ENCODE measurements at places on chromosomes 16 and 17.

DNA sequence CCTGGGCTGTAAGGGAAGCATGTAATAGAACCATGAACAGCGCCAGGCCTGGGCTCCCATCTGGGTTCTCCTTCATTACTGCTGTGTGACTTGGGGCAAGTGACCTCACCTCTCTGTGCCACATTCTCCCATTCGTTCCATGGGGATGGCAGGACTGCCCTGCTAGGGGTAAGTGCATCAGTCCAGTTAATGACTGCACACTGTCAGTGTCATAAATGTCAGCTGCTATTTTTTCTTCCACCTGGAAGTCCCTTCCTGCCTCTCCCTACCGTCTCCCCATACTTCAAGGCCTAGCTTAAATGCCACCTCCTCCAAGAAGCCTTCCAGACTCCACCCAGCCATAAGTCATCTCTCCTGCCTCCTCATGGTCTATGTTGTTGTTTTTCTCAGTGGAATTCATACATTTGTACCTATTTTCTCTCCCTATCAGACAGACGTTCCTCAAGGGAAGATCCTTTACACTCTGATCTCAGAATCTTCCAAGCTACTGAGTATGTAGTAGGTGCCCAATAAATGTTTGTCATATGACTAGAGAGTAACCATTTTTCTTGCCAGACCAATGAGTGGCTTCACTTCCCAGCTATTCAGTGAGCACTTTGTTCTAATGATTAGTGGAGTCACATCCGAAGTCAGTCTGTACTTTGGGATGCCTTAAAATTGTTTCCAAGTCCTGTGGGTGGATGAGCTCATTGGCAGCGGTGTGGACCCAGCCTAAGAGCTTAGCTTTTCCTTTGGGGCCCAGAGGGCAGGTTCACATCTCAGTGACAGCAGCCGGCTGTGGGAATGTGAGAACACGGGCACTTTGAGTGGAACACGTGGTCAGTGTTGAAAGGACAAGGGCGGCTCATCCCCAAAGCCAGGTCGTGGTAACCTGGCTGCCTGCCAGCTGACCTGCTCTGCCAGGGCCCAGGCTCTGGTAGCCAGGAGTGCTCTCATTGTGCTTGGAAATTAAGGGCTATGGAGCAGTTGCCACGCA, 147.5 kb upstream of the GSE1 start:
- DNase-seq: peak; percentile 64

DNA sequence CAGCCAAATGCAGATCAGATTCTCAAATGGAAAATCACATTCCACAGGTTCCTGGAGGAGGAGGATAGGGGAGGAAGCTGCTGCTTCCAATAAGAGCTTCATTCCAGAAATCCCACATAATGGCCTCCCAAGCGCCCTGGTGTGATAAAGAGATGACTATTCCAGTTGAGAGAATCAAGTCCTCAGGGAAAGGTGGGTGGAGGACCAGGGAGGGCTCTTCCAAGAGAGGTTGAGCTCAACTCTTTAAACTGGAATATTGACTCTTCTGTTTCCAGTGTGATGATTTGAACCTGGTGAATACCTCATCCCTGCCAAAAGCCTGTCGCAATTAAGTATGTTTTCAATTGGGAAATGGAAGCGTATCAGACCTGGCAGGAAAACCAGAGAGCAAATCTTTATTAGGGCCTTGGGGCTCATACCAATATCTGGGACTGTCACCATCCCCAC, 81.4 kb upstream of the DYNLRB2 start:
- peak; percentile 57 for DNase-seq

- DNase-seq: peak; percentile 70
Measured at GRCh38 chr17:29376667-29377270, 13.4 kb upstream of the TAOK1 start.

GRCh38 chr17:82805254-82805653, 34.6 kb downstream of the ZNF750 start:
- no peak for DNase-seq

GRCh38 chr17:21387616-21388015, 11.5 kb downstream of the KCNJ12 start:
- DNase-seq: no peak

DNA sequence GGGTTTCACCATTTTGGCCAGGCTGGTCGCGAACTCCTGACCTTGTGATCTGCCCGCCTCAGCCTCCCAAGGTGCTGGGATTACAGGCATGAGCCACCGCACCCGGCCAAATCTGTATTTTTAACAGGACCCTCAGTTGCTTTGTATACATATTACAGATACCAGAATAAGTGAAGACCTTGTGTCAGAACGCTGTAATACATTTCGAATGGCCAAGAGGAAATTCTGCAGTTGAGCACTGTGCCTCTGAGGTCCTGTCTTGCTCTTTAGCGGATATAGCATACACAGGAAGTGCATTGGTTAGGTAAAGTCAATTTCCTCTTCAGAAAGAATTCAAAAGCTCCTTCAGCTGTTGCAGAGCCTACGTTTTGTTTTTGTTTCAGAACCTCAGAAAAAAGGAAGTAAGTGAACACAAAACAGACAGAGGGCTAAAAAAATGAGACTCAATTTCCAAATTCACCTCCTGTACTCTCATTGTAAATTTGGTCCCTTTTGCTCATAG, 15.7 kb downstream of the CRLF3 start:
- no peak for DNase-seq

GRCh38 chr16:50677351-50677750, 3.8 kb downstream of the SNX20 start:
- DNase-seq: no peak

- DNase-seq: peak; percentile 54
Measured at GRCh38 chr16:21989133-21989532, 11.8 kb downstream of the PDZD9 start.

- no peak for DNase-seq
Measured at GRCh38 chr17:72988451-72988850, 104.0 kb downstream of the SLC39A11 start.

DNA sequence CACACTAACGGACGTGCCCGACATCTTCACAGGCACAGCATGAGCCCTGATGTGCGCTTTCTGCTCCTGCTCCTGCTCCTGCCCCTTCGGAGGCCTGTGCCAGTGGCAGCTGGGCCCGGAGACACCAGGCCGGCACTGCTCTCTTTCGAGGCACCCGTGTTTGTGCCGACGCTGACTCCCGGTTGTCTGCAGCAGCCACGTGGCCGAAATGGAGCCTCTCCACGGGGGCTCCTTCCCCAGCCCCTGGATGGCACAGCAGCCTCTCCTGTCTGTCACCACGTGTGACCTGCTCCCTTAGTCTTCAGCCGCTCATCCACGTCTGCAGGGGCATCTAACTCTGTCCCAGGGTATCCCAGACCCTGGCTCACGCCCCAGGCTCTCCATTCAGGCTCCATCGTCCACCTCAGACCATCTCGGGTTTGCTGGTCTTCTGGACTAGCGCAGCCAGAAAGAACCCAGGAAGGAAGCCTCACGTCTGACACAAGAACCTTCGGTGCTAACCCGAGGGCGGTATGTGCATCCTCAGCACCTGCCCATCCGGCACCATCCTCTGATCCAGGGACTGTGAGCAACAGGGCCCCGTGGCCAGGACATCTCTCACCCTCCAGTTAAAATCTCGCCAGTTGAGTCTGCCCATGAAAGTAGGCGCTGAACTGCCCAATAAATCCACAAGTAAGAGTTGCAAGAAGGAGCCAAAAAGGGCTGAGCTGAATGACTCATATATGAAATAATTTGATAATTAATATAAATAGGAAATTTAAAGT, 4.2 kb upstream of the RPH3AL start:
- DNase-seq: no peak

DNA sequence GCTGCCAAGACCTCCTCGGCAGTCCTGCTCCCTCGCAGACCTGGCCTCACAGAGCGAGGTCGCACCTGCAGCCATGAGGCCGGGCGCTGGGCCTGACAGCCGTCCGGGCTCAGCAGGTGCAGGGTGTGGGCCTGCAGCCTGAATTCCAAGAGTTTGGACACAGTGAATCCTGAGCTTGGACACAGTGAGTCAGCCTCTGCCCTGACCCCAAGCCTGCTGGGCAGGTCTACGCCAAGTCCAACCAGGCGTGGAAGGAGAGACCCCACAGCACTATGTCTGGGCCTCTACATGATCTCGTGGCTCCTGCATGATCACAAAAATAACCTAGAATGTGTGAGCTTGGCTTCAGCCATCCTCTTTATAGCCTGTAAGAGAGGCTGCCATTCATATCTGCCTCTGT, 121.0 kb downstream of the C16orf95 start:
- DNase-seq: no peak

GRCh38 chr16:14057878-14058382, 13.2 kb upstream of the MRTFB start:
- DNase-seq: no peak

GRCh38 chr17:17934806-17935205, 37.4 kb downstream of the TOM1L2 start:
- DNase-seq: no peak

- DNase-seq: no peak
Measured at GRCh38 chr16:87160234-87160636, 157.0 kb downstream of the C16orf95 start.

DNA sequence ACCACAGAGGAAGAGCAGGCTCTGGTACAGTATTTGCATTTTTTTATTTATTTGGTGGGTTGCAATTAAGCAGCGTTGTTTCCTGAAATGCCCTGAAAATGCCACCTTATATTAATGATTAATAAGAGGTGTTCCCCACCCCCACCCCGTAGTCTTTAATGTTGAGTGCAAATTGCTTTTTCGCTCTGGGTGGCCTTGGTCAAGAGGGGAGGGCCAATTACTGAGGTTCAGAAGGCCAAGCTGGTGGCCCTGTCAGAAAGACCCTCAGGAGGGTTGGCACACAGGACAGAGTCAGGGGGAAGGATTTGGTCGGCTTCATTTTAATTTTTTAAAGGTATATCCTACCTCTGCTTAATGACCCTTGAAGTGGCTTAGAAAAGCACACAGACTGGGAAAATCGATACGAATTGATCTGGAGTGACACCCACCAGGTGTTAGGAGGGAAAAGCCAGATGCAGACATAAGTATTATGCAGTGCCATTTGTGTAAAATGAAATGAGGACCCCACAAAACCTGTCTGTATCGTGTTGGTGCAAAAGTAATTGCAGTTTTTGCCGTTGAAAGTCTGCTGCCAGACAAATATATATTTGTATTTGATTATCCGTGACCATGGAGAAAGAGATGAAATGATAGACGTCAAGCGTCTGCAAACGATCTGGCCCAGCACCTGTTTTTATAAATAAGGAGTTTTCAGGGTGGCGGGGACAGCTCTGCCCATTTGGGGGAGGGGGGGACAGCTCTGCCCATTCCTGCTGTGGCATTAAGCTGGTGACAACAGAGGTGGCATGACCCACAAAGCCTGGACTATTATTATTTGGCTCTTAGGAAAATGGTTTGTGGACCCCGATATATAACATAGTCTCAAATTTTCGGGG, 143.8 kb upstream of the PLCG2 start:
- no peak for DNase-seq

DNA sequence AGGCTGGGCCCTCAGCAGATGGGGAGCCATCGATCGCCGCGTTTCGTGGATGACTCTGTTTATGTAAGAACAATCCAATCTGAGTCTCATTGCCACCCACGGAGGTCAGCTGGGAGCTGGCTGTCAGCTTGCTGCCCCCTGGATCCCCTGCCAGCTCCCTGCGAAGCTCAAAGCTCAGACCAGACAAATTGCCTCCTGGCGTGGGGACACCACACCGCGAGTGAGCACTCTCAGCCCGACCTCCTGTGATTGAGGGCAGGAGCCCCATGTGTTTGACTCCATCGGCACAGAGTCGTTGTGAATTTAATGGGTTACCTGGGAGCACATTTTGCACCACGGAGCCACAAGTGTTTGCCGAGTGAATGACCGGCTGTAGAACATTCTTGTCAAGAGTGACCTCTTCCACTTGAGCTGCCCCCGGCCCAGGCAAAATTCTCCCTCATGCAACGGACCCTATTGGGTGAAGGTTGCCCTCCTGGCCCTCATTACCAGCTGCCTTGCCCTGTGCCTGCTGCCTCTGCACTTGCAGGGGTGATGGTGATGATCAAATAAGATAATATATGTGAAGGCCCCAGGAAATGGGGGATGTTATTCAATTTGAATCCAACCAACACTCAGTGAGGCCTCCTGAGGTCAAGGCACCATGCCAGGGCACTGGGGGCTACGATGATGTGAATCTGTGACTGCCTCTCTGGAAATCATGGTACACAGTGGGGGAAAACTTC, 7.6 kb upstream of the GFAP start:
- DNase-seq: no peak

GRCh38 chr17:45784293-45784740, at the start of gene CRHR1:
CRHR1 (plus strand) TSS chr17:45784320; CDS start chr17:45784545, 225 bp downstream.
- DNase-seq: no peak

- peak; percentile 98 for DNase-seq
Measured at GRCh38 chr17:63356337-63356757, 89.8 kb downstream of the CYB561 start.

DNA sequence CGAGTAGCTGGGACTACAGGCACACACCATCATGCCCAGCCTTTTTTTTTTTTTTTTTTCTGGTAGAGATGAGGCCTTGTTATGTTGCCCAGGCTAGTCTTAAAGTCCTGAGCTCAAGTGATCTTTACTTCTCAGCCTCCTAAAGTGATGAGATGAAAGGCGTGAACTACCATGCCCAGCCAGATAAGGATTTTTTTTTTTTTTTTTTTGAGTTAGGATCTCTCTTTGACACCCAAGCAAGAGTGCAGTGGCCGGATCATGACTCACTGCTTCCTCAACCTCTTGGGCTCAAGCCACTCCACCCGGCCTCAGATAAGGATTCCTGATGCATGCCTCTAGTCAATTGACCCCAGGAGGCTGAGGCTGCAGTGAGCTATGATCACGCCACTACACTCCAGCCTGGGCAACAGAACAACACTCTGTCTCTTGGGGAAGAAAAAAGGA, 11.2 kb upstream of the PLEKHG4 start:
- peak; percentile 93 for DNase-seq

- peak; percentile 58 for DNase-seq
Measured at GRCh38 chr16:14485121-14485551, 144.9 kb downstream of the PARN start.

DNA sequence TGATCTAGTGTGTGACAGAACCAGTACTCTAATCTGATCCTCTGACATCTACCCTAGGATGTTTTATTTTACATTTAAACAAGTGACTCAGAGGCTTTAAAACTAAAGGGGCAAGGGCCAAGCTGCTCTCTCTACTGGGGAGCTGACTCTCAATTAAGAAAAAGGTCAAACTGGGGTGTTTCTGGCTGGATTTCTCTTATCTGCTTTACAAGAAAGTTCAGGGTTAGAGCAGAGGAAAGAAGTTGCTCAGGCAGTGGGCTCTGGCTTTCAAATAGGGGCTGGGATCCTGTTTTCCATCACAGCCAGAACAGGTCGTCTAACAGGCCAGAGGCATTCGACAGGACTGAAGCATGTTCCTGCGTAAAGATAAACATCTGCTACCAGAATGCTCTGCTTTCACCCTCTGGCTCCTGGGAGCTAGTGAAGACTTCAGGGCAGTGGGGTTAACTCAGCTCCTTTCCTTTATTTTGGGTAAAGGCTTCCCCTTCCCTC, 8.5 kb downstream of the MMP28 start:
- no peak for DNase-seq

- DNase-seq: no peak
Measured at GRCh38 chr17:292531-293382, 59.9 kb downstream of the RPH3AL start.

GRCh38 chr17:80611816-80612215, 67.2 kb downstream of the RPTOR start:
- DNase-seq: no peak

GRCh38 chr16:85553436-85554113, 59.5 kb upstream of the GSE1 start:
- DNase-seq: peak; percentile 54

All from AG10803 (cell line).